Panc1 (cell line): ENCODE measurements at places on chromosomes 6 and 20. TPM values are rescaled to one million over a fixed set of nuclear protein-coding genes. Genes with fewer than 3 reads are reported as not detected.

GRCh38 chr20:46501961-46502360 is 11.4 kb downstream of the ZNF334 start:
- DNase-seq = no peak

The OR2J3 gene
- not detected for total RNA-seq

DNA sequence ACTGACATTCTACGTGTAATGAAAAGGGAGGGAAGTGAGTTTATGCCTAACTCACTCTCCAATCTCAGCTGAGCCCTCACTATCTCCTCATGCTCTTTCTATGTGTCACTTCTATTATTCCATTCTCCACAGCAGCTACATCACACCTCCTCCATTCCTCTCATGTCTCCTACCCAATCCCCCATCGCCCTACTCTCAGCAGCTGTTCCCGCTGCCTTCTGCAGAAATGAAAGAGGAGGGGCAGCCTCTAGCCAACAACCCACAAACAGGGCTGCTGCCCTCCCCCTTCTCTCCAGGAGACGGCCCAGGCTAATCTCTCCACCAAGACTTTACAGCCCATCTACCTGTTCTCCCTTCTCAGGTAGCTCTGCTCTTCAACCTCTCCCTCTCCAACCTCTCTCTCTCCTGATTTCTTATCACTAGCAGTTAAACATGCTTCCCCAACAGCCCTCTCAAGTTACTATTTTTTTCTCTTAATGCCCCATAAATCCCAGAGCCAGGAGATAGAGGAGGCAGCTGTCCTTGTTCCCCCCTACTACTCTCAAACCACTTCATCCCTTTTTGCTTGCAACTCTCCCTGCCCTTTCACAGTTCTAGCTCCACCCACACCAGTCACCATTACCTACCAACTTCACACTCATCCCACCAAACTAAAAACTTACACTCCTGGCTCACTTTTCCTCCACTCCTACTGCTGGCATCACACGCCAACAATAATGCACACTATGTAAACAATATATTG is 136.5 kb downstream of the BTBD9 start:
- no peak for DNase-seq

- no peak for DNase-seq
These were observed 22.2 kb downstream of the BMP7 start for GRCh38 chr20:57244221-57244585.

DNA sequence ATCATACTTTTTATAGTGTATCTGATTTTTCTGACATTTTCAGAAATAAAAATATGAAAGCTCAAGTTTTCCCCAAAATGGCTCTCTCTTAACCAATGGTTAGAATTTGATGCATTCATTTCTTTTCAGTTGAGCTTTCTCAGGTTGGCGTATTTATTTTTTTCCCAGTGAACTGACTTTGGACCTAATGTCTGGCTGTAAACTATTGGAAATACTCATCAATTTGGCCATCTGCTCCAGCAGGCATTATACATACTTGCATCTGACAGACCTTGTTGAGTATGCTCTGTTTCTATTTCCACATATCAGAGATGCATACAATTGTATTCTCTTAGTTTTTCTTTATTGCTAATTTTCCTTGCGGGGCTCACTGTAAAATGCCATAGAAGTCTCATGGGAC is 1374.8 kb upstream of the MAP3K7 start:
- DNase-seq = no peak

The HAO1 gene
- total RNA-seq = 0.13 TPM

GRCh38 chr6:81864124-81864523 is 111.6 kb upstream of the TENT5A start:
- DNase-seq = no peak

The PROKR2 gene
- total RNA-seq = not detected
